ACHN (cell line): ENCODE measurements at places on chromosomes 3 and 15.

- DNase-seq = no peak
Observed at GRCh38 chr3:65052101-65052500, 364.3 kb upstream of the ADAMTS9 start.

DNA sequence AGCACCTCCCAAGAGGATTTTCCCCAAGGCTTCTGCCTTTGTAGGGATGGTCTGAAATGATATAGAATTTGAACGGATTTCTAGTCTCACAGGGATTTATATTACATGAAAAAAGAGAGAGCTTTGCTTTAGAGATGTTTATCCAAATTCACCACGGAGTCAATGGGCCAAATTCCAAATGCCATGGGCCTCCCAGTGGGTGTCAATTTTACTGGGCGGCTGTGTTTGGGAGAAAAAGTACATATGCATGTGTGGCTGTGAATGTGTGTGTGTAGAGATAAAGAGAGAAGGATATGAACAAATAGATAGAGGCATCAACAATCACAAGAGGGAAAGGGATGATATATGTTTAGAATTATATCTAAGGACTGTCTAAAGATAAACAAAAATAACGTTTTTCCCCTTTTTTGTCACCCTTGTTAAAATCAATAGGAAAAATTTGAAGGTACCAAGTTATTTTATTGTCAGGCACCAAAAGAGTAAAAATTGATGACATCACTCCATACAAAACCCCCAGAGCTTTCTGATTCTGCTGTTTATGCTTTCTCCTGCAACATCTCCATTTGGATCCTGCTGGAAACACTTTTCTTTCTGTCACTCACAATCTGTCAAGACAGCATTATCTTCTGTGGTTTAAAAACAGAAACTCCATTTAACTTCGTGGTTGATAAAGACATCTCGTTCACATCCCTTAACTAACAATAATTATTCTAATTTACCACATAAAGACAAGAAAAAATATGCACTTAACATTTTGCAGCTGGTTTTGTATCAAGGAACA is 160.7 kb downstream of the FHIT start:
- no peak for DNase-seq

DNA sequence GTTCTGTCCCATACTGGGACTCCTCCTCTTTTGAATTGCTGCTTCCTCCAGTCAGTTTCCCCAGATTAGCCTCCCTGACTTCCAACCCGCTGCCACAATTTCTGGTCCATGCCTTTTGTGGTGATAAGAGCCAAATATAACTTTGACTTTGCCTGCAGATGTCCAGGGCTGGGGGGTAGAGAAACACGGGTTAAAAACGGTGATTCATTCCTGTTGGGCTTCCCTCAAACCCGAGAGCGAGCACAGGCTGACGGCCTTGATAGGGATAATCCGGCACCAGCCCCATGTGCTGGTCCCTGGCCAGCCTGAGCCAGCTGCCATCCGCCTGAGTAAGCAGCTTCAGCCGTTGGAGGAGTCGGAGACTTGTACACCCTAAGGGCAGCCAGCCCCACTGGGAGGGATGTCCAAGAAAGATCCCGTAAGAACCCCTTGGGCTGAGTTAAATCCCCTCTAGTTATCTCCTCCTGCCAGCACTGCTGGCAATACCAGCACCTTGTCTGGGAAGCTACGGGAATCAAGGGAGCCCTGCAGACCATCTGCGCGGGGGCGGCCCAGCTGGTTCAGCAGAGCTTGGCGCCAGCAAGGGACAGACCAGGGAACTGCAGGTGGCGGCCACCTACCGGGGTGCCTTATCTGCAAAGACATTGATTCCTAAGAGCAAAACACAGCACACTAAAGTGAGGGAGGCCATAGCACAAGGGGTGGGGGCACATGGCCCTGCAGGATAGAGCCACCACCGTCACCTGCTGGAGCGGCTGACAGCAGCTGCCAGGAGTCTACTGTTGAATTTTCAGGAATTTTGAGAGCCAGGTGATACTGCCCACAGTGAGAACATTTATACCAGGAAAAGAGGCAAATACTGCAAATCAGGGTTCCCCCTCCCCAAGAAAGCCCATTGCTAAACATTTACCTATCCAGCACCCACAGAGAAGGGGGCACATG is 18.1 kb downstream of the CSPG4 start:
- DNase-seq = peak; percentile 80

DNA sequence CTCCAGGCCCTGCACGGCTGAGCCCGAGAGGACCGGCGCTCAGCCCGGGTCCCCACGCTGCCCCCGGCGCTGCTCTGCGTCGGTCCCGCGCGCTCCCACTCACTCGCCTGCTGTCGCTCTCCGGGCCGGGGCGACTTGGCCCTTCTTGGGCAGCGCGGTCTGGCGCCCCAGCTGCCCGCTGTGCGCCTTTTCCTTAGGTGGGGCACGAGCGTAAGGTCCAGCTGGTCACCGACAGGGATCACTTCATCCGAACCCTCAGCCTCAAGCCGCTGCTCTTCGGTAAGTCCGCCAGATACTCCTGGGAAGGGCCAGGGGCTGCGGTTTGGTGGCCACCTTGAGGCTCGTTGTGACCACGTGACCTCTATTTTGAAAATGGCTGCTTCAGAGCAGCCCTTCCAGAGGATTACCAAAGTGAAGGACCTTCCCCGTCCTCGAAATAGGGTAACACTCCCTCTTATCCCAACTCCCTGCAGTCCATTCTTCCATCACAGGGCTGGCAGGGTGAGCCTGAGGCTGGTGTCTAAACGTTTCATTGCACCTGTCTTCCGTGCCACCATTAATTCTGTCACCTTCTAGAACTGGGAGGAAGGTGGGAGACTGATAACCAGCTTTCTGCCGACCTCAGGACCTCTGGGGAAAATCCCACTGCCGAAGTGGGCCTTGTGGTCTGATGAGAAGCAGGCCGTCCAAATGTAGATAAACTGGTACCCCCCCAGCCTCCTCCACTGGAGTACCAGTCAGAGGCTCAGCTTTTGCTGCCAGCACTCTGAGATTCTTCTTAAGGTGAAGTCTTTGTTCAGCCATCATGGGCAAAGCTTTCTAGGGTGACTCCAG is 812 bp downstream of the P4HTM start:
- peak; percentile 34 for DNase-seq

- no peak for DNase-seq
Observed at GRCh38 chr3:186525369-186526255, 18.6 kb downstream of the CRYGS start.

DNA sequence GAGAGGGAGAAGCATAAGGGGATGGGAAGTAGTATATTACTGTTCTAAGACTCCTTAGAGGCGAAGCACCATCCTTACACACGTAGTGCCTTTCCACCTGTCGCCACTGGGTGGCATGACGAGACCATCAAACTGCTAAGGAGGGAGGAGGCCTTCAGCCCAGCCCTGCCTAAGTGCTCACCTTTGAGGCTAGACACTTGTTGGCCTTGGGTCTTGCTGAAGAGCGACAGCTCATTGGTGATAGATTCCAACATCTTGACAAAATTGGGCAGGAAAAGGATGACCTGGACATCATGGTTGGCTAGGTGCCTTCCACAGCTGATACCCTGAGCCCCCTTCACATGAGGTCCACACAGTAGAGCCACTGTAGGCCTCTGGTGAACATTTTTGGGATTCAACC is 19.6 kb downstream of the CLK3 start:
- DNase-seq = peak; percentile 56

- DNase-seq = no peak
Observed at GRCh38 chr3:55807210-55807609, 320.1 kb upstream of the WNT5A start.

GRCh38 chr15:40265355-40265754 is 17.5 kb downstream of the ANKRD63 start:
- no peak for DNase-seq

DNA sequence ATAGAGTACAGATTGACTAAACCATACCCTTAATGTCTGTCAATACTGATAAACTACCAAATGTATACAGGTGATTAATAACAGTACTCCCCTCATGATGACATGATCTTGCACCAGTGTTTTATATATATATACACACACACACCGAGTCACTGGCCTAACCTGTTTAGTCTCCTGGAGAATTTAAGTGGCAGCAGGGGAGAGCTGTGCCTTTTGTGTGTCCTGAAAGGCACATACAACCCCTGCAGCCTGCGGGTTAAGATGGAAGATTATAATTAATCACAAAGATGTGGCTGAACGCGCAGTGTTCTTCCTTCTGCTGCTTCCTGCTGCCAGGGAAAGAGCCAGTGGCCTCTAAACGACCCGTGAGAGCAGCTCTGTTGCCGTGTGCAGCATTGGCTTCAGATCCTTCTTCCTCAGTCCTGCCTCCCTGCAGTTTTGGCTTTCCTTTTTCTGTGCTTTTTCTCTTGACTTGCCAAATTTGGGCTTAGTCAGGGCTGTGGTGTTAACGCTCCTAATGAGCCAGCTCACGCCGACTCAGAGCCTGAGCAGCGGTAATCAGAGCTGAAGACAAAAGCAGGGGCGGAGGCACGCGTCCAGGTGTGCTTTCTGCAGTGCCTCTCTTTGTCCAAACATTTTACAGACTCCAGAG is 42.5 kb upstream of the UBE3A start:
- no peak for DNase-seq

- DNase-seq = no peak
Observed at GRCh38 chr3:17802950-17803349, 60.5 kb upstream of the TBC1D5 start.

DNA sequence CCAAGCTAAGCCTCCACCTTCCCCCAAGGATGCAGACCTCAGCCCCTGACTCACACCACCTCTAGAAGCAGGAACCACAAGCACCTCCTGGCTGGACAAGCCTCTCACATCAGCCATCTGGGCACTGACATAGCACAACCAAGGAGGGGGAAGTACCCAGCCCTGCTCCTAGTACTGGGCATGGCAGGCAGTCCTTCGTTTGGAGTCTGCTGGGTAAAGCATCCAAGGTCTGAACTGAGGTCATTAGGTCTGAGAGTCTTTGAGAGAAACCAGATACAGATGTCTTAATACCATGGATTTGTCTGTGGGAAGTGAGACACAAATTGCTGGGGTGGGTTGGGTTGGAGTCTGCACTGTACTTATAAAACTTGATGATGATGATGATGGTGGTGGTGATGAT is 61.8 kb downstream of the CCDC33 start:
- DNase-seq = no peak

DNA sequence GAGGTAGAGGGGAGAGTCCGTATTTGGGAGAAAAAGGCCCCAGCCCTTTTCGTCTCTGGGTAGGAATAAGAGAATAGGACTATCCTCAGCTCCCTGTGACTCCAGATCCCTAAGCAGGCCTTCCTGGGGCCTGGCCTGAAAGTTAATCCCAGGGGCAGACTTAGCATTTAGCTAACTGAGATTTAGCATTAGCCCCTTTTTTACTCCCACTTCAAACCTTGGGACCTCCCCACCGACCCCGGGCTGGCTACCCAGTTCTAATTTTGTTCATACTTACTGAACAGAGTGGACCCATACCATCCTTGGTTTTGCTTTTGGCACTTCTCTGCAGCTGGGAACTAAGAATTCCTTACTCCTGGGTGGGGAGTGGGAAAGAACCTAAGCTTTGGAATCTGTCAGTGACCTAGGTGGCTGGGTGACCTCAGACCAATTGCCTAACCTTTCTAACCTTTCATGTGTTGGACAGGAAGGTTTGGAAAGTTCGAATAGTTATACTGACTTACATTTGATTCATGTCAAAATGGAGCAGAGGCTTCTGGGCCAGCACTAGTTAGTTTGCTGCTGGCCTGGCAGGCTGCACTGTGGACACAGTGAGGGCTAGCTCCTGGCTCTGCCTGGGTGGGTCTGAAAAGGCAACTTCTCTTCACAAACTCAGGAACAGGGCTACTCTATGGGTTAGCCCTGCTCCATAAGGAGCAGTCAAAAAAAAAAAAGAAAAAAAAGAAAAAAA is 11.6 kb downstream of the TTC21A start:
- DNase-seq = no peak

GRCh38 chr15:92631721-92632120 is 23.9 kb downstream of the FAM174B start:
- no peak for DNase-seq

DNA sequence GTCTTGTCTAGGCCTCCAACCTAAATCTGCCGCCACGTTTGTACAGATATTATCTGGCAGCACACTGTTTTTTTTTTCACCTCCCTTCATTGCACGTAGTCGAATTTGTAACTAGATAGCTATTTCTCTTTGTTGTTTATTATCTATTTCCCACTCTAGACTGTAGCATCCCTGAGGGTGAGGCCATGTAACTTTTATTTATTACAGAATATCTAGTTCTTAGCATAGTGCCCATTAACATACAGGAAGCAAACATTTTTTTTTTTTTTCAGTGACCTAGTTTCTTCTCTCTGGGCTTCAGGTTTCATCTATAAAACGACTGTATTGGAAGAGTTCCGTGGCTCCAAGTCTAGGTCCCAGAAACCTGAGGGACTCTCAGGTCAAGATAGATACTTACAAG is 354.3 kb downstream of the FGF12 start:
- no peak for DNase-seq

- DNase-seq = no peak
Observed at GRCh38 chr3:130948001-130948773, 54.3 kb downstream of the ATP2C1 start.

DNA sequence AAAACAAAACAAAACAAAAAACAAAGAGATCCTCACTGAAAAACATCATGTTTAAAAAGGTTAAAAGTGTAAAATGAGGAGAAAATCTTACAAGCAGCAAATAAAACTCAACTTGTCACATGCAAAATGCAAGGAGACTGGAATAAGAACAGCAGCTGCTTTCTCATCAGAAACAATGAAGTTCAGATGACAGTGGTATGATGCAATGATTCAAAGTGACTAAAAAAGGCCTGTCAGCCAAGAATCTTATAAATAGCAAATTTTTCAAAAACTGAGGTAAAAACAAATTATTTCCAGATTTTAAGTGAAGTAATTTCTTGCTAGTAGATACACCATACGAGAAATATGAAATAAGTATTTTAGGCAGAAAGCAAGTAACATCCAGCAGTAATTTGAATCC is 68.6 kb upstream of the EPHA3 start:
- DNase-seq = no peak

DNA sequence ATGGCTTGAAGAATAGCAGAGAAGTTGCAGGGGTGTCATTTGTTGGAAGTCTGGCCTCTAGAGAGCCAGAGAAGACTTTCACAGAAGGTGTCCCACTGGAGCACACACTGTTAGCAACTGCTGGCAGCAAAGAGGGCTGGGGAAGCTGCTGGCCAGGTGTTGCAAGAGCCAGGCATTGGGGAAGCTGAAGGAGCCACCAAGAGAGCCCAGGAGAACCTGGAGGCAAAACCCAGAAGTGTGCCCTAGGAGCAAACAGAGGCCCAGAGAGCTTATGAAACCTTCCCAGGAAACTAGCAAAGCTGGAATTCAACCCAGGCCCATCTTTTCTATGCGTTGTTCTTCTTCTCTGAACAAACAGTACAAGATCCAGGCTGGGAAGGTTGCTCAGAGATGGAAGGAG is 132.7 kb upstream of the TRIM42 start:
- no peak for DNase-seq

DNA sequence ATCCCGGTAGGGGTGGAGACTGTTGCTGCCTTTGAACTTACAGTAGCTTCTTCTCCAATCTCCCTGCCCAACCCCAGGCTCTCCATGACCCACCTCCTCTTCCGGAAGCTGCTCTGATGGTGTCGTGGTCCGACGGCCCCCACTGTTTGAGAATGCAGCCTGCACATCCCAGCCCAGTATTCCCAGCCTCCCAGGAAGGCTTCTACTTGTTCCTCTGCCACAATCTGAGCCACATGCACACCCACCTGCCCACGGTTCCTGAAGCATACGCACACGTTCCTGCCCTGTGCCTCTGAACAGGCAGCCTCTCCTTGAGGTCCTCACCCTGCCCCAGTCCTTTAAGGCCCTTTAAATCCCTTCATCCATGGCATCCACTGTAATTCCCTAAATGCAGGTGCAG is 57.4 kb downstream of the ABTB1 start:
- no peak for DNase-seq
